ENCODE measurements at places on chromosomes 5 and 9. TPM values are rescaled to one million over a fixed set of nuclear protein-coding genes. Genes with fewer than 3 reads are reported as not detected.
A peak's percentile ranks its signal among the peaks of the same experiment; 100 is the strongest.

GRCh38 chr5:106649031-106649430, 1021.7 kb downstream of the EFNA5 start:
- no peak for DNase-seq

GRCh38 chr5:75337366-75338021, 474 bp downstream of the HMGCR start:
- peak; percentile 55 for DNase-seq

The ELOVL7 gene
- 1.8 TPM for polyA plus RNA-seq

The MACIR gene
- polyA plus RNA-seq, result 12.8 TPM

The SGCD gene
- polyA plus RNA-seq, result 5.0 TPM

- DNase-seq, result no peak
Observed at GRCh38 chr5:35899800-35900199, 38.6 kb downstream of the CAPSL start.

- DNase-seq, result no peak
Observed at GRCh38 chr9:27491154-27491553, 32.9 kb upstream of the IFNK start.
